Stomach (tissue), 19 donors: ENCODE measurements at places on chromosomes 11 and 22. TPM values are rescaled to one million over a fixed set of nuclear protein-coding genes. Genes with fewer than 3 reads are reported as not detected.

DNA sequence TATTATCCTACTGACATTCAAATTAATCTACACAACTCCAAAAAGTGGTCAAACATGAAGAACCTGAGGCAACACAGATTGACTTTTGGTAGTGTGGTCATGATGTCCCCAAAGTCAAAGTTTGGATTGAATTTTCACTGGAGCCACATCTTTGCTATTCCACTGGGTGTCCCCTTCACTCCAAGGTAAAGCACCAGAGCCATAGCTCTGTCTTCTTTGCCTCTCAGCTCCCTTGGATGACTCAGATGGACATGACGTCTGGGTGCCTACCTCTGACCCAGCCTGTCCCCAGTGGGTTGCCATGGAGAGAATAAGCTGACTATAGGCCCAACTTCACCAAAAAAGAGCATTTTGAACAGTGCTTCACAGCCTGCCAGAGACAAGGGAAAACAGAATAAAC is 57.4 kb upstream of the ARHGAP42 start:
- DNase-seq: no peak
- no peak overlapping the region for H3K4me3 ChIP-seq
- peaks cover 20% of the 10 kb centered on the region for H3K4me1 ChIP-seq
- H3K36me3 ChIP-seq: no peaks in the 10 kb centered on the region
- H3K27ac ChIP-seq: no peak overlapping the region

- H3K4me1 ChIP-seq: no peaks in the 10 kb centered on the region
- no peaks in the 10 kb centered on the region for H3K36me3 ChIP-seq
- H3K4me3 ChIP-seq: no peak overlapping the region
- DNase-seq: no peak
- H3K27me3 ChIP-seq: peaks cover 27% of the 10 kb centered on the region
Measured at GRCh38 chr11:125084057-125084416, 20.9 kb downstream of the SLC37A2 start.

Gene CRACR2B
- 556 TPM for total RNA-seq

DNA sequence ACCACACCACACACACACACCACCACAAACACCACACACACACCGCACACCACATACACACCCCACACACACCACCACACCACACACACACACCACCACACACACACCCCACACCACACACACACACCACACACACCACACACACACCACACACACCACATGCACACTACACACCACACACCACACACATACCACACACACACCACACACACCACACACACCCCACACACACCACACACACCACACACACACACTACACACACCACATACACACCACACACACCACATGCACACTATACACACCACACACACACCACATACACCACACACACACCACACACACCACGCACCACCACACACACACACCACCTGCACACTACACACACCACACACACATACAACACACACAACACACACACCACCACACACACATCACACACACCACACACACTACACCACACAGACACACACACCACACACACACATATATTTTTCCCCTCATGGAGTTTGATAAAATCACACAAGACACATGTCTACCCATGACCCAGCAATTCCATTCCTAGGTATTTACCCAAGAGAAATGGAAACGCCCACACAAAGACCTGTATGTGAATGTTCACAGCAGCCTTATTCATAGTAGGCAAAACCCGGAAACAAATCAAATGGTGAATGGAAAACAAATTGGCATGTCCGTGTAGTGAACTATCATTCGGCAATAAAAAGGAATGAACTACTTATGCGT is 14.3 kb downstream of the CD5 start:
- no peaks in the 10 kb centered on the region for H3K27me3 ChIP-seq
- peaks cover 14% of the 10 kb centered on the region for H3K4me1 ChIP-seq
- H3K27ac ChIP-seq: no peak overlapping the region
- H3K36me3 ChIP-seq: no peaks in the 10 kb centered on the region

Gene NXPE4
- not detected for total RNA-seq

- no peak for DNase-seq
- no peak overlapping the region for H3K27ac ChIP-seq
- H3K27me3 ChIP-seq: no peaks in the 10 kb centered on the region
- no peaks in the 10 kb centered on the region for H3K36me3 ChIP-seq
- H3K4me1 ChIP-seq: no peaks in the 10 kb centered on the region
Measured at GRCh38 chr11:83676056-83676601, 390.0 kb upstream of the CCDC90B start.

Gene KCNQ1
- total RNA-seq: 12.1 TPM

- no peak for DNase-seq
- H3K36me3 ChIP-seq: peaks cover 95% of the 10 kb centered on the region
- no peak overlapping the region for H3K27ac ChIP-seq
- no peak overlapping the region for H3K4me3 ChIP-seq
- H3K27me3 ChIP-seq: no peaks in the 10 kb centered on the region
Measured at GRCh38 chr11:66488957-66489356, 8.7 kb downstream of the DPP3 start.

DNA sequence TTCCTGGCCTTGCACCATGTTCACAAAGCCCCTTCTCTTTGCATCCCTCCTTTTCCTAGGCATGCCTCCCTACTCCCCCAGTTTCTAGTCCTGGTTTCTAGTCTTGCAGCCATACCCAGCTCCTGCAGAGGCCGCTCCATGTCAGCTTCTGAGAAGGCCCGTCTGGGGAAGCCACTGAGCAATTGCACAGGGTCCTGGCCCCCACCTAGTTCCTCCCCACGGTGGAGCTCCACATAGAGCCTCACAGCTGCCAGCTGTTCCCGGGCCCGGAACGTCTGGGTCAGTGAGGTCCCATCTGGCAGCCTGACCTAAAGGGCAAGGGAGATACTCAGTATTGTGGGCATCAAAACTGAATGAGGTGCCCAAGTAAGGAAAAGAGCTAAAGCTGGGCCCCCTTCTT is 2.2 kb downstream of the UBXN1 start:
- H3K4me1 ChIP-seq: peaks cover 69% of the 10 kb centered on the region
- no peak overlapping the region for H3K4me3 ChIP-seq
- H3K27ac ChIP-seq: no peak overlapping the region
- DNase-seq: no peak

Gene ARHGAP8
- 7.8 TPM for total RNA-seq

GRCh38 chr11:129090056-129090455 is 102.1 kb downstream of the ARHGAP32 start:
- H3K36me3 ChIP-seq: no peaks in the 10 kb centered on the region
- H3K27me3 ChIP-seq: no peaks in the 10 kb centered on the region
- H3K4me3 ChIP-seq: no peak overlapping the region
- H3K4me1 ChIP-seq: no peaks in the 10 kb centered on the region
- H3K27ac ChIP-seq: no peak overlapping the region
- DNase-seq: no peak

- H3K27me3 ChIP-seq: no peaks in the 10 kb centered on the region
- DNase-seq: peak; percentile 93
- H3K36me3 ChIP-seq: no peaks in the 10 kb centered on the region
- H3K4me3 ChIP-seq: no peak overlapping the region
- no peak overlapping the region for H3K27ac ChIP-seq
Measured at GRCh38 chr11:102495161-102496042, 35.1 kb downstream of the MMP7 start.

GRCh38 chr22:17924735-17925364 is 99.5 kb downstream of the MICAL3 start:
- no peaks in the 10 kb centered on the region for H3K27me3 ChIP-seq
- peaks cover 64% of the 10 kb centered on the region for H3K4me1 ChIP-seq
- no peaks in the 10 kb centered on the region for H3K36me3 ChIP-seq

- DNase-seq: no peak
- H3K27ac ChIP-seq: no peak overlapping the region
- no peaks in the 10 kb centered on the region for H3K27me3 ChIP-seq
- peaks cover 5% of the 10 kb centered on the region for H3K36me3 ChIP-seq
- H3K4me1 ChIP-seq: no peaks in the 10 kb centered on the region
Measured at GRCh38 chr22:46876357-46876934, 114.0 kb downstream of the TBC1D22A start.

Gene OR4D10
- total RNA-seq: not detected
